ENCODE measurements at places on chromosomes 3 and 15.
A peak's percentile ranks its signal among the peaks of the same experiment; 100 is the strongest.

GRCh38 chr3:172541945-172542488 is 18.8 kb upstream of the TNFSF10 start:
- no peak for DNase-seq

DNA sequence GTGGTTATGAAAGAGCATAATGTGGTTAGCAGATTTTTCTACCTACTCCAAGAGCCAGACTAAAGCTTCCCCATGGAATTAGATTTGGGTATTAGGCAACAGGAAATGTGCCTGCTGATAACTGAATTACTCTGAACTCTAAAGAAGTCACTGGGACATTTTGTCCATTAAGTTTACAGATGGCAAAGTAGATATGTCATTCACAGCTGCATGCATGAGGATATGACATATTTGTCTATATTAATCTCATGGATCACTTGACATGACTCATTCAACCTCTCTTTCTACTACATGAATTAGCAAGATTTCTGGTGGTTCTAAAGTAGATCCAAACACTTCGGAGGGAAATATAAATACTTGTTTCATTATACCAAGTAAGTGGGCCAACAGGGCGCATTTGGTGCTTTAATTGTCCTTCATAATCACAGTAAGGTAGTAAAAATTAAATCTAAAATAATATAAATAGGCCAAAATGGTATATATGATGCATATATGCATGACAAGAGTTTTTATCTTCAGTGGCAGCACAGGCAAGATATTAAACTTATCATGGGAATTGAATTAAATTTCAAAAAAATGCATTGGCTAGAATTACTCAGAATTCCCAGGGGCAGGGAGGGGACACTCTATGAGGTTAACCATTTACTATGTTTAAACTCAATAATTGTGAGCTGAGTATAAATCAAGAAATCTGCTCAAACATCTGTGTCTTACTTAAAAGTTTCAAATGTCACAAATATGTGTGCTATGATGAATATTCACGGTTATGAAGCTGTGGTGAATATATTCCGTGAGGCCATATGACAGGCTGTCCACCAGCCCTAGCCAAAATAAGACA is 365.3 kb upstream of the KCNMB2 start:
- DNase-seq = no peak

DNA sequence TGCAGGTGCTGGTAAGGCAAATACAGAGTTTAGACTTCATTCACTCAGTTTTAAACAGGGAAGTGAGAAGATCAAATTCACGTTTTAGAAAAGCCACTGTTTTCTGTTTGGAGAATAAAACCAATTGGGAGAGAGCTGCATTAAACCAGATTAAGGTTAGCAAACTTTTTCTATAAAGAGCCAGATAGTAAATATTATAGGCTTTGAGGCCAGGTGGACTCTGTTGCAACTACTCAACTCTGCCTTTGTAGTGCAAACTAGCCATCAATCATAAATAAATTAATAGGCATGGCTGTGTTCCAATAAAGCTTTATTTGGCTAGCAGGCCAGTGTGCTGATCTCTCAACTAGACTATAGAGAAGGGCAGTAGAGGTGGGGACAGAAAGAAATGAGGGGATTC is 33.5 kb downstream of the SUCLG2 start:
- no peak for DNase-seq

GRCh38 chr15:92809880-92810361 is 90.2 kb upstream of the CHD2 start:
- peak; percentile 64 for DNase-seq

- DNase-seq = no peak
These were observed 255.3 kb upstream of the IL12A start for GRCh38 chr3:159733194-159733860.

- no peak for DNase-seq
These were observed 98.0 kb downstream of the ATG7 start for GRCh38 chr3:11370191-11370590.

- peak; percentile 68 for DNase-seq
These were observed 30.4 kb upstream of the ALDH1A3 start for GRCh38 chr15:100849021-100849854.

DNA sequence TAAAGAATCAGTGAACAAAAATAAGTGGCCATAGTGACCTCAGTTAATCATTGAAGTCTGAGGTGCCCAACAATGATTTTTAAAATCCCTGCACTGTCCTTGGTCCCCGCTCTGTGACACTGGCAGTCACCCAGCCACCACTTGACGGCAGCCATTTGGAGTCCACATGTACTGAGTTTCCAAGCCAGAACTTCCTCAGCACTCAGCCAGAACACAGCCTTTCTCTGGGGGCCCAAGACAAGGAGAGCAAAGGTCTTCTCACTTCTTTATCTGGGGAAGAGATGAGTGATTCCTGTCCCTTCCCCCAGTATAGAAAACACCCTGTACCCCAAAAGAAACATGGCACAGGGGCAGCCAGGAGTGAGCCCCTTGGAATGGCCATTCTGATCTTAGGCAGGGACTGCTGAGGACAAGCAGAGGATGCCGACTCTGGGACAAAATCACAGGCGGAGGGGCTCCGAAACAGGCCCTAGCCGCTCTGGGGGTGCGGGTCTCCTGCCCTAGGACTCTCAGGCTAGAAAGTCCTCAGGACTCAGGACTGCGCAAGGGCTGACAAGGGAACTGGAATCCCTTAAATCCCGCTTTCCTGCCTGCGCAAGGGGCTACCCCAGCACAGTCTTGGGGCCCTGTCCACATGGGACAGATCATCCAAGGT is 12.8 kb downstream of the PAK6 start:
- no peak for DNase-seq

GRCh38 chr3:151816091-151816604 is 2.2 kb downstream of the AADAC start:
- DNase-seq = no peak

- DNase-seq = peak; percentile 37
These were observed 13.4 kb upstream of the FAM98B start for GRCh38 chr15:38440353-38441129.

GRCh38 chr3:78799681-78800080 is 968.1 kb downstream of the ROBO1 start:
- no peak for DNase-seq
